ENCODE measurements at places on chromosomes 6 and 20. TPM values are rescaled to one million over a fixed set of nuclear protein-coding genes. Genes with fewer than 3 reads are reported as not detected.
A peak's percentile ranks its signal among the peaks of the same experiment; 100 is the strongest.

Gene PROKR2
- total RNA-seq: 2.0 TPM

Gene CST7
- not detected for total RNA-seq

Gene C6orf163
- 2.0 TPM for total RNA-seq

Gene MED23
- 19.0 TPM for total RNA-seq

- no peak for DNase-seq
These were observed 9.4 kb upstream of the TAF8 start for GRCh38 chr6:42040856-42041480.

DNA sequence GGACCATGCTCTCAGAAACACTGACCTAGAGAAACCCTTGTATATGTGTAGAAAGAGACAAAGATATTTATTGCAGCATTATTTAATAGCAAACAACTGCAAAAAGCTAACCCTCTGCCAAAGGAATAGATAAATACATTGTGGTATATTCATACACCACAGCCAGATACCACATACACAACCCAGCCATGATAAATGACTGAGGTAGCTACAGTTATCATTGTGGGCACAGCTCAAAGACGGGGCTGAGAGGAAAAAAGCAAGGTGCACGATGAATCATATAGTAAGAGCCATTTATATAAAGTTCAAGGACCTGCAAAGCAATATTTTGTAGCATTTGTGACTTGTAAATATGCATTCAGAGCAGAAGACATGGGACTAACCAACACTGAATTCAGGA is 30.8 kb downstream of the RSPO4 start:
- no peak for DNase-seq

- no peak for DNase-seq
These were observed 41.9 kb downstream of the TTI1 start for GRCh38 chr20:37991157-37991866.

DNA sequence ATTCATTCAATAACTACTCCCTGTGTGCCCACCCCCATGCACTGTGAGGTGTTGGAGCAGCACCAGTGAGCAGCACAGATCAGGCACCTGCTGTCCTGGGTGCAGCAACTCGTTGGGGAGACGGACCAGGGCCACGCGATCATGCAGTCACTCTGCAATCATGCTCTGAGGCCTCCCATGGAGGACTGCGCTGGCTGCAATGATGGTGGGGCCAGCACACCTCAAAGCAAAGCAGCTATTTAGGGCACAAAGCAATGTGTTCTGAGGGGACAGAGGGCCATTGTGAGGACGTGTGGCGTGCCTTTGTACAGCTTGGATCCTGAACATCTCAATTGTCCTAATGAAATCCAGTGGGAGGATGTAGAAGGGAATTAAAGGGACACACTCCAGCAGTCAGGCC is 41.0 kb upstream of the MPC1 start:
- DNase-seq: no peak

GRCh38 chr20:48822879-48823385 is 4.9 kb downstream of the PREX1 start:
- no peak for DNase-seq

DNA sequence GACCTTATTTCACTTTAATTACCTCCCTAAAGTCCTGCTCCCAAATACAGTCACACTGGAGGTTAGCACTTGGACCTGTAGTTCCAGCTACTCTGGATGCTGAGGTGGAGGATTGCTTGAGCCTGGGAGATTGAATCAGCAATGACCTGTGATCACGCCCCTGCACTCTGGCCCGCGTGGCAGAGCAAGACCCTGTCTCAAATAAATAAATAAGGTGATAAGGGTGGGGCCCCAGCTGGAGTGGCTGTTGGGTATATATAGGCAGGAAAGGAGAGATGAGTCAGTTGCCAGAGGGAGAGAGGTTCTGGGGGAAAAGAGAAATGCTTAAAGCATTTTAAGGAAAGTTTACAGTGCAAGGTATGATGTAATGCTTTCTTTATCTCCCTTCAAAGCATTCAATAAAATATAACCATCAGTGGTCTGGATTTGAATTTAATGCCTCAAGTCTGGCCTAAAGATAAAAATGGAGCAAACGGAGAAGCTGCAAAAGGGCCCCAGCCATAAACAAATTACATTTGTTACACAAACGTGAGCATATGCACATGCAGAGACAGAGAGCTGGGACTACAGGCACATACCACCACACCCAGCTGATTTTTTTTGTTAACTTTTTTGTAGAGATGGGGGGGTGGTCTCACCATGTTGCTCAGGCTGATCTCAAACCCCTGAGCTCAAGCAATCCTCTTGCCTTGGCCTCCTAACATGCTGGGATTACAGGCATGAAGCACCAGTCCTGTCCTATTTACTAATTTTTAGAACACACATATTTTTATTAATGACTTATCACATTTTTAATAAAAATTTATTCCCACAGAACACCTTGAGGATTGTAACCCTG is 6.1 kb upstream of the PM20D2 start:
- no peak for DNase-seq

DNA sequence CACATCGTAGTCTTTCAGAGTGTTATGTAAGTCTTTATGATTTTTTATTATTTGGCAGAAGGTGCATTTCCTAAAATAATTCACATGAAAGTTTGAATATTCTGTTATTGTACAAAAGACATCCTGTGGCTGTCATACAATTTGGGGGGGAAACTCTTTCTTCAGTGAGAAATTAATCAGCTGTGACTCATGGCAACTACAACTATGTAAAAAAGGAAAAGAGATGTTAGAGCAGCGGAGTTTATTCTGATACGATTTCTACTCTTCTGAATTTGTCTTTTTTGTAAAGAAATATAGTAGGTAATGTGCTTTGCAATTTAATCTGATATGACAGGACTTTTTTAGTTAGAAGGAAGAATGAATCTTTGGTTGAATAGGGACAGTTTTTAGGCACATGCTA is 14.2 kb downstream of the COL19A1 start:
- DNase-seq: no peak

GRCh38 chr20:13771853-13772453 is 12.8 kb downstream of the ESF1 start:
- DNase-seq: no peak

- no peak for DNase-seq
These were observed 28.1 kb upstream of the SLC22A23 start for GRCh38 chr6:3484946-3485345.

GRCh38 chr6:34587851-34588250 is 31.7 kb upstream of the SPDEF start:
- DNase-seq: no peak

- peak; percentile 78 for DNase-seq
These were observed 4.0 kb upstream of the SPATS1 start for GRCh38 chr6:44338228-44339122.

DNA sequence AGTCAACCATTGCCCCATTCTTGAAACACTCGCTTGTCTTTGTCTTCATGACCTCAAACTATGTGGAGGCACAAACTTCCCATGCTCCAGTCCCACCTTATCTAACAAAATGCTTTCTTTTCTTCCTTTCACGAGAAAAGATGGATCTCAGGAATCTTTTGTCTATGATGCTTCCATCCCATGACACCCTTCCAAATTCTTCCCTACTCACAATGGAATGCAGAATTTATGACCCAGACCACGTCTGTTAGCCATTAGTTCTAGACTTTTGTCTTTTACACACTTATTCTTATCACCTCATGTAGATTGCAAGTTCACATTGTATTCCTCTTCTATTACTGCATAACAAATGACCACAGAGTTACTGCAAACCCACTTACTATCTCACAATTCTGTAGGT is 24.2 kb upstream of the LAMP5 start:
- no peak for DNase-seq

DNA sequence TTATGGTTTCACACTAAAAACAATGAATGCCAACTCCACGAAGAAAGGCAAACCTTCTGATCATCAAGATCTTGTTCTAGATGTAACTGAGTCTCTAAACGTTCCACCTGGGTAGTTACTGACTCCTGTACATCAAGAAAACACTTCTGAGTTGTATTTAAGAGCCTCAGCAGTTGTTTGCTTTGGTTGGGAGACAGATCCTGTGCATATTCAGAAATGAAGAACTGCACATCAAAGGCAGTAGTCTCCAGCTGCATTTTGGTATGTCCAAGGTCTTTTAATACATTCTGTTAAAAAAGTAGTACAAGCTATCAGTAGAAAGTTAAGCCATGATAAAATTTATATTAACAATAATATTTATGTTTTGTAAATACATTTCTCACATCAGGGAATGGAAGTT is 41.3 kb downstream of the DST start:
- DNase-seq: no peak

Measured in WTC11 (cell line).